ENCODE measurements at places on chromosomes 1 and 21.
A peak's percentile ranks its signal among the peaks of the same experiment; 100 is the strongest.

GRCh38 chr1:111204983-111205713, 4.7 kb upstream of the DENND2D start:
- DNase-seq, result no peak

DNA sequence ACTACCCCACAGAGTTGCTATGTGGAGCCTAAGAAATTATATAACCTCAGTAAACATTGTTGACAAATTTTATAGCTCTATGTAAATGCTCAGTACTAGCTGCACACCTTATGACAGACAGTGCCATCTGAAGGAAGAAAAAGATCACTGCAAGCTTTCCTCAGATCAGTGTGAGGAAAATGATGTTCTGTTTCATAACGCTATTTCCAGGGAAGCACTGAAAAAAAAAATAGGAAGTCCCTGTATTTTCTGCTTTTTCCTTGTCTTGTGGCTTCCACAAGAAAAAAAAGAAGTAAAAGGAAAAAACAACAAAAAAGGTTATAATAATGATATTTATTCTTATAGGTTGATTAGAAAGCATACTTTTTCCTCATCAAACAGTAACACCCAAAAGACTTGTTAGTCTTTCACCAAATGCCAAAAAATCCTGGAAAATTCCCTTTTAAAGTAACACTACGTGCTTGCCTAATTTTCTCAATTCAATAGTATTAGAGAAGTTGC, 23.2 kb downstream of the LYST start:
- peak; percentile 14 for DNase-seq

GRCh38 chr1:231396643-231397042, 25.4 kb downstream of the EGLN1 start:
- no peak for DNase-seq

GRCh38 chr1:199808110-199808870, 219.2 kb upstream of the NR5A2 start:
- DNase-seq, result no peak

DNA sequence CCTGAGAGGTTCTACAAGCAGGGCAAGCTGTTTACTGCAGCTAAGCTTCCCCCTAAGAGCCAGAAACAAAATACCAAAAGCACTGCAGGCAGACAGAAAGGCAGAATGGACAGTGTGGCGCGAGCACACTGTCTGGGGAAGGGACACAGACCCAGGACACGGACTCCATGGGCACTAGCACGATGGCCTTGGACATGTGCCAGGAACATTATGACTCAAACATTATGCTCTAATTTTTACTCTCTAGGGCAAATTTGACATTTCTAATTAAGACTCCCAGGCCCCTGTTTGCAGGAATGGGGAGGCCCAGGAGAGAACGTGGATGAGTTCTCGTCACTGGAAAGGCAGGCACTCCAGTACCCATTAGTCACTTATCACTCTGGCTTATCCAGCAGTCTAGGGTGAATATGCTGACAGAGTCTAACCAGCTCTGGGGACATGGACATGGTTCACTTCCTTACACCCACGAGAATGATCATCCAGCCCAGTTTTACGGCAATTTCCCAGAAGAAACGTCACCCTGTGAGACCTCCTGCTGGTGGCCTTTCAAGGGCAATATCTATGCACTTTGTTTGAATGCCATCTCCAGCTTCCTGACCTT, 45.1 kb downstream of the CAPN8 start:
- DNase-seq, result no peak

- no peak for DNase-seq
These were observed 29.6 kb downstream of the KIAA0040 start for GRCh38 chr1:175162955-175163354.

DNA sequence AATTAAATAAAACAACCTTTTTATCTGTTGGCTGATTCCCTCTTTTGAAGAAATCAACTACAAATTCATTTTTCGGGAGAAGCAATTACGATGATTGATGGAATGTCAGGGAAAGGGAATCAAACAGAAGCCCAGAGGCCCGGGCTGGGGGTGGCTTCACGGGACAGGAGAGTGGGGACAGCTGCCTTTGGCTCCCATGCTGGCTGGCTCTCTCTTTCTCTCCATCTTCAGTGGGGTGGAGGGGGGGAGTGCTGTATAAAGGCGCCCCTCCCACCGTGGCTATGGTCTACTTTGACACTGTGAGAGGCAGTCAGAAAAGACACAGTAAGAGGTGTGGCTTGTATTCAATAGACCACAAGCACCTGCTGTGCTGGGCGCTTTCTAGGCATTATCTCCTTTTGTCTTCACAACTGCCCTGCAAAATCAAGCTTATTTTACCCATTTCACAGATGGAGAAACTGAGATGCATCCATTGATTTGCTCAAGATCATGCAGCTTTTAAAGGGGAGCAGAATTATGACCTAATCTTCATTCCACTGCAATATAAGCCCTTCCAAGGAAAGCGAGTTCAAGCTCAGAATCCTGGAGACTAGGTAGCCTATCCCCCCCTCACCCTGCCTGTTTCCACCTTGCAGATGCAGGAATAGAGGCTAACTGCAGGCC, 92.9 kb downstream of the GRIK3 start:
- DNase-seq, result no peak

- peak; percentile 43 for DNase-seq
These were observed 64.6 kb upstream of the DIP2A start for GRCh38 chr21:46393941-46394594.
